ENCODE measurements at places on chromosomes 13 and 19.

DNA sequence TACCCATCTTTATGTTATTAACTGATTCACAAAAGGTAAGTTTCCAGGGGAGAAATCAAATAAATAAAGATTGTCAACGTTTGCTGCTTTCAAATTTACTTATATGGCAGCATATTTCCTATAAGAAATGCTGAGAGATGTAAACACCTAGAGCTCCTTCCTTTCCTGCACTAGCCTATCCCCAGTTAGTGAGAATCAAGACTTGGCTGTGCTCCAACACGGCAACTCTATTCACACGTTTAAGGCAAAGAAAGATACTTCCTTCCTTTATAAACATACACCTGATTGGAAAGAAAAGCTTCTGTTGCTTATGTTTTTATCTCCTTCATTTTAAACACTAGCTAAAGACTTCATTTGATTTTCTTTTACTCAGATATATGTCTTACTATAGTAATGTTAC, 107.0 kb downstream of the PCDH9 start:
- no peak for DNase-seq

DNA sequence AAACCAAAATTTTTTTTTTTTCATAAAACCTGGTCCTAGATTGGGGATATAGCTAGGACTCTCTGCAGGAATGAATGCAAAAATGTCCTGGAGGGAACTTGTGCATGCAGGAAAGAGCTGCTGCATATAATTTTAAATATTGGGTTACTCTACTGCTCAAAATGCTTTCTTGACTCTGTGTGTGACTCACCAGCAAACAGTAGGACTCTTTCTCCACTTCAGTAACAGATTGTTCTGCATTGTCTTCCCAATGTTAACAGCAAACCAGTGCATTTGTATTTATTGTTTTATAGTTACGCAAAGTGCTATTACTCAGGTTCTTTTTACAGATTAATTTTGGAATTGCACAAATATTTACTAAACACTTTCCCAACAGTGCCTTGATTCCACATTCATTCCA, 163.7 kb upstream of the KL start:
- DNase-seq, result no peak

GRCh38 chr13:114078461-114079451, 53.7 kb downstream of the RASA3 start:
- DNase-seq, result no peak

DNA sequence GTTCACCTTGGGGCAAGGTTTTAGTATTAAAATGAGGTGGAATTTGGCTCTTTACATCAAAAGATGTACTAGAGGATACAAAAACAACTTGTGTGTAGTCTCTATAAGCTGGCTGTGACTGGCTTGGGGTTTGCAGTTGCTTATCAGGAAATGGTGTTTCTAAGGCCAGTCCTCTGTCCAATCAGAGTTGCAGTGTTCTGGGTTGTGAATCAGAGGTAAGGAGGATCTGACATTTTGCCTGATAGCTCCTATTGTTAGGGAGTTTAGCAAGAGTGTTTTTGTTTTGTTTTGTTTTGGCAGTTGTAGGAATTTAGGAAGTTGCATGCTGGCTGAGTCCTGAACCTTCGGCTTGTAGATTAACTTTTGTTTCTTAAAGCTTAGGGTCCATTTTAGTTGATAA, 20.1 kb upstream of the ESD start:
- no peak for DNase-seq

- DNase-seq, result no peak
Measured at GRCh38 chr13:40648841-40649240, 17.6 kb downstream of the FOXO1 start.

DNA sequence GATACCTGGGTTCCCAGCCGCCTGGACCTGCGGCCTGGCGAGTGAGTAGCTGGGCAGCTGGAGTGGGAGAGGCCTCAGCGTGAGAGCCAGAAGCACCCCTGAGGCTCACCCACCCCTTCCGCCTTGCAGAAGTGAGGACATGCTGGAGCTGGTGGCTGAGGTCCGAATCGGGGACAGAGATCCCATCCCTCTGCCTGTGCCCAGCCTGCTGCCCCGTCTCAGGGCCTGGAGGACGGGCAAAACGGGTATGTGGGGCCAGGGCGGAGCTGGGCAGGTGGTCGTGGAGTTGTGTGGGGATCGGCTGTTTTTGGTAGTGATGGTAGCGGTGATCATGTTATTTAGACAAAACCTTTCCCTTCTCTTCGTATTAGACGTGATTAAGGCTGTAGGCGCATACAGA, 4.6 kb downstream of the SCAF1 start:
- no peak for DNase-seq

DNA sequence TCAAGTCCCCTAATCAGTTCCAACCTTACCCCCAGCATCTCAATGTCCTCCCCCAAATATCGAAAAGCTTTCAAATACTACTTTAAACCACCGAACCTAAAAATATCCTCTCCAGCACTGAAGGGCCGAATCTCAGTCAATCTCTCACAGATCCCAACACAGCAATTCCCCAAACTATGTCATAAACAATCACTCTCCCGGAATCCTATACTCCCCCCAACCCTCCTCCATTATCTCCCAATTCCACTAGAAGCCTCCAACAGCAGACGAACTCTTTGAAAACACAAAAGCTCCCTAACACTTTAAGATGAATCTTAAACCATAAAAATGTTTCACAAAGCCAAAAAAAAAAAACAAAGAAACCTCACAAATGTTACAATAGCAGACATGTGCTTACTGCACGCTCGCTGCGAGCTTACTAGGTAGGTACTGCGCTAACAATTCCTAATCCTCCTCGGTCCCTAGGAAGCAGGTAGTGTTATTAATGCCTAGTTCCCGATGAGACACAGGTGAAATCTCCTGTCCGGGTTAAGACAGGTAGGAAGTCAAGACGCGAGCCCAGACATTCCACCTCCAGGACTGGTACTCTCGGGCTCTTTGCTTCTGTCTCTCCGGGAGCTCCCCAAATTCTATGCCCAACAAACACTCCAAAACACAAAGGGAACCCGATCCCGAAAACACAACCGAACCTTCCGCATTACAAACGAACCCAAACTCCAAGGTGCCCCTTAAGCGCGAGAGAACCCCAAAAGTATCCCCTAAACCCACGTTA, 14.2 kb downstream of the FBXO46 start:
- no peak for DNase-seq

DNA sequence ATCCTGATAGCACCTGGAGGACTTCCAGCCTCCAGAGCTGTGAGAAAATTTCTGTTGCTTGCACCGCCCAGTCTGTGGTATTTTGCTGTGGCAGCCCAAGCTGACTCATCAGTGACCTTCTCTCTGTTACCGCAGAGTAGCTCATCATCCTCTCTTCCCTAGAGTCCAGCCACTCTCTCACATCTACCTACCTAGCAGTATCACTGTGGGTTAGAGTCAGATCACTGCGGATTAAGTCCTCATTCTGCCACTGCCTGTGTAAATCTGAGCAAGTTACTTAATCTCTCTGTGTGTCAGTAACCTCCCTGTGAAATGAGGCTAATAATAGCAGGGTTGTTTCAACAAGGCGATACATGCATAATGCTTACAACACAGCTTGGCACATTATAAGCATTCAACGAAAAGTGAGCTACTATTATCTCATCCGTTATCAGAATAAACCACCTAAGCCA, 40.3 kb upstream of the USPL1 start:
- DNase-seq, result peak; percentile 3

DNA sequence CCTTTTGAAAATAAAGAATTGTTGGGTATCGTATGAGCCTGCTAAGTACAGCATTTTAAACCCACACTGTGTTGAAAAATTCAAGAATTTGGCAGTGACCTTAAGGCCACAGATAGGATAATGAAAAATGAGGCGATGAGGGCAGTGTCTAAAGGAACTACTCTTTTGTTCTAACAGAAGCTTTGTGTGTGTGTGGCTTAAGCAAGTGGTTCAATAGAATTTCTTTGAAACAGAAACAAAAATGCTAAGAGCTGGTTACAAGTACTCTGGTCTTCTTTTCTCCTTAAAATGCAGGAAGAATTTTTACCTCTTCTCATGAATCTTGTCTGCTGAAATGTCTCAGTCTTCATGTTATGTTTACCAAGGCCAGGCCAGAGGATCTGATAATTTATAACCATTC, 279.5 kb downstream of the ZNF536 start:
- no peak for DNase-seq

- DNase-seq, result no peak
Measured at GRCh38 chr19:20250627-20251026, 83.6 kb downstream of the ZNF486 start.

GRCh38 chr19:16325161-16325527, 518 bp downstream of the KLF2 start:
- DNase-seq, result no peak

DNA sequence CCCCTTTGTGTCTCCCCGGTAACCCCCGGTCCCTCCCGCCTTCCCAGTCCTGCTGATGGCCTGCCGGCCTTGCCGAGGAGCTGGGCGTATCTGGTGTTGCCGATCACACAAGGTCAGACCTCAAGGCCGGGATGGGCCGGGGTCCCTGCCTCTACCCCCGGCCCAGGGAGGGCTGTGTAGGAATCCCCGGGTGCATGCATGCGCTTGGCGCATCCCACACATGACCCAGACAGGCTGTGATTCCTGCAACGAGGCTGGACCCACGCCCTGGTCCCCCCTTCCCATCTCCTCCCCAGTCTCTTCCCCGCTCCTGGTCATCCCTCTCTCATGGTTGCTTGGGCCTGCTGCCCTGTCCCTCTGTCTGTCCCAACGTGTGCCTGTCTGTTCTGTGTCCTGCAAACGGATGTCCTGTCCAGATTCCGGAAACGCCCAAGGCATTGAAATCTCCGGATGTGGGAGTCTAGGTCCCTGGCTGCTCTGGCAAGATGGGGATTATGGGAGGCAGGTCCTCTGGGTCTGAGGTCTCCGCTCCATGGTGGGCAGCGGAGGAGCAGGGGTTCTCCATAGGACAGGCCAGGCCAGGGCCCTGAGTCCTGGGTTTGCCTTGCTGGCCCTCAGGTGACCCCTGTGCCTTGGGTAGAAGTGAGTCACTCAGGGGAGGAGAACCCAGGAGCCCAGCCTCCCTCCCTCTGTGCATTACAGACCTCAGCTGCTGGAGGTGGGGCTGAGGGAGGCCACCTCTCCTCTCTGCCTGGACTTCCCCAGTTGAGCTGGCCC, 1.6 kb downstream of the PKN1 start:
- DNase-seq, result no peak

- DNase-seq, result no peak
Measured at GRCh38 chr19:13718733-13719132, 45.6 kb upstream of the MRI1 start.

DNA sequence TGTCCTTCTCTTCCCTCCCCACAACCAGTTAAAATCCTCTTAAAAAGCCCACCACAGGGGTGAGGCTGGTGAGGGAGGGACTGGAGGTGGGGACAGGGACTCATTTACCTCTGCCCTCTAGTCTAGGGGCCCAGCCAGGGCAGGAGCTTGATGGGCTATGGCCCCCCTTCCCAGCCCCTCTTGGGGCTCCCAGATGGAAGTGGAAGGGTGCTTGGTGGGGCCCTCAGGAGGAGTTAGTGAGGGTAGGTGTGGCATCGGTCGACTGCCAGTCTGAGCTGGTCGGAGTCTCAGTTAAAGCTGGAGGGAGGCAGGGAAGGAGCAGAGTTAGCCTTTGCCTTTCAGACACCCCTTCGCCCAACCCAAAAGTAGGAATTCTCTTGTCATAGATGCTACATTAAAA, 10.5 kb downstream of the ZNF526 start:
- no peak for DNase-seq

GRCh38 chr13:60001889-60002288, 161.8 kb downstream of the DIAPH3 start:
- DNase-seq, result no peak

DNA sequence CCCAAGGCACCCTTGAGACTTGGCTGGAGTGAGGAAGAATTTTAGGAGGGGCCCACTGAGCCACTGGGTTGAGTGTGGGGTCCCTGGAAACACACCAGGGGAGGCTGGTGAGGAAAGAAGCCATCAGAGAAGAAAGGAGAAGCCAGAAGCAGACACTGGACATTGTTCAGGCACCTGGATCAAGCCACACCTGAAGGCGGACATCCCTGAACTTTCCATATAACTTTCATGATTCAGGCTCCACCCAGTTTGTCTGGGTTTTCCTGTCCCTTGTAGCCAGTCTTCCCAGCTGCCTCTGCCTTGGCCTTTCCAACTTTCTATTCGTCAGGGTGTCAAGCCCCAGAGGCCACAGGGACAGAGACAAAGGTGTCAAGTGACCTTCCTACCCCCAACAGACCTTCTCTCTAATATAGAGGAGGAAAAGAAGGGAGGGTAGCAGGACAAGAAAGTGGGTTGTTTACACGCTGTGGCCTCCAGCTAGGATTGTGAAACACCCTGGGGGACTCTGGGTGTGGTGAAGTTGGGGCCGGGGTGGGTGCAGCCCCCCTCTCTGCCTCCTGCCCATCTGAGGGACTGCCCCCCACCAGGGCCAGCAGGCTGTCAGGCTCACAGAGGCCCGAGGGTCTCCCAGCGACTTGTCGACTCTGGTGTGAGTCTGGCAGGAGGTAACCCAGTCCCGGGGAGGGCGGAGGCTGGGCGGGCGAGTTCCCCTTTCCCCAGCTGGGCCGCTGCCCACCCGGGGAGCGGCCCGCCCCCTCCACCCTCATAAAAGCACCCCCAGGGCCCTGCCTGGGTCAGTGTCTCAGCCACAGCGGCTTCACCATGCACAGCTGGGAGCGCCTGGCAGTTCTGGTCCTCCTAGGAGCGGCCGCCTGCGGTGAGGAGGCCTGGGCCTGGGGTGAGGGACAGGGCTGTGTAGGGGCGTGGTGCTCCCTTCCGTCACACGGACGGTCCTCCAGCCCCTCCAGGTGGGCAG, at the start of gene CFD:
CFD (plus strand) TSS at position 797 of the 976 bp plus-strand sequence; CDS start at position 823, 26 bp downstream.
- no peak for DNase-seq

GRCh38 chr19:43286786-43287185, 17.5 kb upstream of the PSG9 start:
- DNase-seq, result no peak

GRCh38 chr13:93220073-93220472, 6.5 kb upstream of the GPC6 start:
- DNase-seq, result no peak

- DNase-seq, result no peak
Measured at GRCh38 chr13:64127192-64127591, 2711.5 kb upstream of the PCDH20 start.

GRCh38 chr13:77741597-77741972, 44.1 kb downstream of the SLAIN1 start:
- DNase-seq, result no peak

- no peak for DNase-seq
Measured at GRCh38 chr19:1453525-1454364, 3.8 kb downstream of the APC2 start.

DNA sequence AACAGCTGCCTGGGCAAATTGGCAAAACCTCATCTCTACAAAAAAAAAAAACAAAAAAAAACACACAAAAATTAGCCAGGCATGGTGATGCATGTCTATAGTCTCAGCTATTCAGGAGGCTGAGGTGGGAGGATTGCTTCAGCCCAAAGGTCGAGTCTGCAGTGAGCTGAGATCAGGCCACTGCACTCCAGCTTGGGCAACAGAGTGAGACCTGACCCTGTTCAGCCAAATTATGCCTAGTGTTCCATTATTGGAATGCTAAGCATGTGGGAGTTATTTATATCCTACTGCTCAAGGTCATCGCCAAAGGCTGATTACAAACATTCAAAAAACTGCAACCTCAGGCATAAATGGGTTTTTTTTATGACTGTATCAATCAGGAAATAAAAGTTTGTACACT, 1251.0 kb upstream of the PCDH9 start:
- no peak for DNase-seq
